ENCODE measurements at places on chromosomes 1 and 21.
A peak's percentile ranks its signal among the peaks of the same experiment; 100 is the strongest.

DNA sequence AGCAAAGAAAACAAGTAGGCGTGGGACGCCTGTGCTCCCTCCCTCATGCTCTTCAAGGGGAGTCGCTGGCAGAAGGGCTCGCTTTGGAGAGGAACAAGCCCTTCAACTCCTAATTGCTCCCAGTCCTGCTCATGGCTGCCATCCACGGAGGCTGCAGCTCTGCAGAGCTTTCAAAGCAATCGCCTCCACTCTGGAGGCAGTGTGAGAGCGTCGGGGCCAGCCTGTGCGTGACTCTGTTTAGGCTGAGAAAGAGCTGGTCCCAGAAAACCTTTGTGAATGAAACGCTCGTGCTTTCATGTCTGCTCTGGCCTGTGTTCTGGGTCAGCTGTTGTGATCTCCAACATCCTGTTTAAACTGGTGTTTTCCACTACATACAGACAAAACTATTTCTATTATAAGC is 23.9 kb upstream of the RUNX1 start:
- peak; percentile 53 for DNase-seq

- DNase-seq, result no peak
These were observed 51.2 kb downstream of the GORAB start for GRCh38 chr1:170583186-170583585.

- peak; percentile 51 for DNase-seq
These were observed 2.0 kb upstream of the FAM131C start for GRCh38 chr1:16075337-16076030.

DNA sequence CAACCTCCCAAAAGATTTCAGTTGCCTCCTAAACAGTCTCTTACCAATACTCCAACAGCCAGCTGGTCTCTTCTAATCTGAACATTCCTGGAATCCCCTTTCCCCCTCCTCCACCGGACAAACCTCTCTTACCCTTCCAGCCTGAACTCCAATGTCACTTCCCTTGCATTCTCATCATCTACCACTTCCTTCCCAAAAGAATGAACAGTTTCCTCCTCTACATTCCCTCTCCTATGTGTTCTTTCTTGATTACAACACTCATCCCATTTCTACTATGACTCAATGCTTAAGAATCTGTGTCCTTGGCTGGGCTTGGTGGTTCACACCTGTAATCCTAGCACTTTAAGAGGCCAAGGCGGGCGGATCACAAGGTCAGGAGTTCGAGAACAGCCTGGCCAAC is 417.1 kb downstream of the SETD4 start:
- DNase-seq, result no peak

DNA sequence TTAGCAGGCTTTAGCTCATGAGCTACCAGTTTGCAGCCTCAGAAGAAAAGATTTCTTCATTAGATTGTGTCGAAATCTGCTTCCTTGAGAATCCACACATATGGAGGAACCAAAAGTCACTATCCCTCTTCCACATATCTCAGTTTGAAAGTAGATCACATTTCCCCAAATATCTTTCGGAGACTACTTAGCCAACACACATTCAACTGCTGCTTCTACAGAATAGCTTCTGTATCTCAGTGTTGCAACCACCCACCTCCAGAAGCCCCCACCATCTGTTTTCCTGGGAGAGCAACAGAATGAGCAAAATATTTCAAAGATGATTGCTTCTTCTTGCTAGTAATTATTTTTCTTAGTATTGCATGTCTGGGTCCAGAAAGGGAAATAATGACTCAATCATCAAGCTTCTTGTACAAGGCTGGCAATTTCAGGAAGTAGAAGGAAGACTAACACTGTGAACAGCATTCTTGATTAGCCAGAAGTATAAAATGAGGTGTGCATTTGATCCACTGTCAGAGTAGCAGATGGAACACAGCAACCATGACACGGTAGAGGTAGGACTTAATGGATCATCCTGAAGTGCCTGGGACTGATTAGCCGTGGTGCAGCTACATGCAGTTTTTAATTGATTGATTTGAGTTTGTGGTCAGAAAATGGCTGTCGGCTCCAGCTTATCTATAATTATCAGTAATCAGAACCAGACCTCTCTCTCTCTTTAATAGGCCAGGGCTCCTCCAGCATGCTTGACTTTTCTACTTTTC is 24.9 kb downstream of the ZC3H11B start:
- DNase-seq, result peak; percentile 34

- DNase-seq, result no peak
These were observed 113.0 kb upstream of the TMPRSS2 start for GRCh38 chr21:41620982-41621381.

DNA sequence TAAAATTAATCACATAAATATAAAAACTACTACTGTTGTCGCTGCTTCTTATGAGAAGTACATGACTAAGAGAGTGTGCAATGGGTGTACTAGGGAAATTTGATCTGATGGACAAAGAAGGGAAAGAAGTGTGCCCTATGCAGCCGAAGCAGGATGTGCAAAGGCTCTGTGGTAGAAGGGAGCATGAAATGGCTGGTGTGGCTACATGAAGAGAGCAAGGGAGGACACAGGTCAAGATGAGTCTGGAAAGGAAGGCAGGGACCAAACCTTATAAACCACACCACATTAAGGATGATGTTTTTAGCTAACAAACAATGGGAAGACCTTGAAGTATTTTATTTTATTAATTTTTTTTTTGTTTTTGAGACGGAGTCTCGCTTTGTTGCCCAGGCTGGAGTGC is 20.0 kb downstream of the MAB21L3 start:
- no peak for DNase-seq

- DNase-seq, result no peak
These were observed 27.8 kb downstream of the SDC3 start for GRCh38 chr1:30880678-30881318.

DNA sequence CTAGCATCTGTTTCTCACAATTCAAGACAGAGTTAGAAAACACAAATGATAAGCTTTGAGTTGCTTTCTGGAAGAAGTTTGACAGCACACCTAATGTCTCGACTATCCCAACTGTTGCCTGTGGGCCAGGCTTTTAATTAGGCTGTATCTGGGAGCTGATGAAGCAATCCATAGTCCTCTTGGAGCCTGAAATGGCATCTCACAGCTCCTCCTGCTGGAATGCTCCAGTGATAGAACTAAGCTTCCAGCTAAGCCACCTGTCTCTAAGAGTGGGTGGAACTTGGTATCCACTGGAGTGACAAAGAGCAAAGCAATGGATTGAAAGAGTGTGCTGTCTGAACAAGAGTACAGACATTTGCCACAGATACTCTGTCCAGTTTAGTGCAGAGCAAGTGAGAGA is 605.3 kb upstream of the NR5A2 start:
- DNase-seq, result peak; percentile 8

DNA sequence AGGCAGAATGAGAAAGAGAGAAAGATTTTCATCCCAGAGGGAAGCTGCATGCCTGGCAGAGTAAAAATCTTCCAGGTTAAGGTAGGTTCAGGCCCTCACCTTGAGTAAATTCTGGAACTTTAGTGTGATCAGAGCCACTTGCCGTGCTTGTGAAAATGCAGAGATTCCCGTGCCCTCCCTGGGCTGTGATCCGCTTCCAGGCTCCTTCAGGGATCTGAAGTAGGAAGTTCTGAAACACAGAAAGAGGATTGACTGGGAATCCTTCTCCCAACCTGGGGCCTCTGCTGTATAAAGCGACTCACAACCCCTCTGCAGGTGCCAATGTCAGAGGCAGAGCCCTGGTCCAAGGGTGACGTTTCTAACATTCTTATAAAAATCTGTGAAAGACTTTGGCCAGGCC is 26.6 kb downstream of the NUAK2 start:
- no peak for DNase-seq

DNA sequence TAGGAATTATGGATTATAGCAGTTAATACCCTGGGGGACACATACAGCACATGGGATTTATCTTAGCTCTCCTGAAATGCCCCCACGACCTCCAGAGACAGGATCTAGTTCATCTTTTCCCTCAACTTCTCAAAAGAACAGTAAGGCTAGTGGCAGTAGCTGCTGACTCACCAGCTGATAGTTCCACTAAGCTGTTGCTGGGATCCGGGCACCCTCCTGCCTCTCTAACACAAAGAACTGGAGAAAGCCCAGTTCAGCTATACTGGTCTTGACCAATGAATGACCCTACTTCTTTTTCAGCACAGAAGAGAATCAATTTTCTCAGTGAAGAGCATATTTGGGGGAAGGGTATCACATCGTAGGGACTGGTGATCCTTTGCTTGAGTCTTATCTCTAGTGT is 84.1 kb downstream of the PGBD5 start:
- DNase-seq, result no peak

GRCh38 chr1:242712248-242712647 is 187.8 kb upstream of the PLD5 start:
- DNase-seq, result no peak

- no peak for DNase-seq
These were observed 6.6 kb upstream of the DDR2 start for GRCh38 chr1:162625679-162626078.

GRCh38 chr21:45223236-45224185 is 64.2 kb downstream of the POFUT2 start:
- DNase-seq, result no peak

- no peak for DNase-seq
These were observed 121.7 kb downstream of the SMYD2 start for GRCh38 chr1:214402613-214403083.

GRCh38 chr1:219374046-219374566 is 200.4 kb downstream of the LYPLAL1 start:
- peak; percentile 21 for DNase-seq

- DNase-seq, result no peak
These were observed 6.6 kb upstream of the PDE9A start for GRCh38 chr21:42646836-42647235.

GRCh38 chr1:47593013-47593568 is 155.2 kb downstream of the FOXD2 start:
- no peak for DNase-seq

- DNase-seq, result no peak
These were observed 54.1 kb upstream of the F3 start for GRCh38 chr1:94595658-94596057.

GRCh38 chr1:187721216-187721615 is 892.5 kb downstream of the PLA2G4A start:
- DNase-seq, result no peak

DNA sequence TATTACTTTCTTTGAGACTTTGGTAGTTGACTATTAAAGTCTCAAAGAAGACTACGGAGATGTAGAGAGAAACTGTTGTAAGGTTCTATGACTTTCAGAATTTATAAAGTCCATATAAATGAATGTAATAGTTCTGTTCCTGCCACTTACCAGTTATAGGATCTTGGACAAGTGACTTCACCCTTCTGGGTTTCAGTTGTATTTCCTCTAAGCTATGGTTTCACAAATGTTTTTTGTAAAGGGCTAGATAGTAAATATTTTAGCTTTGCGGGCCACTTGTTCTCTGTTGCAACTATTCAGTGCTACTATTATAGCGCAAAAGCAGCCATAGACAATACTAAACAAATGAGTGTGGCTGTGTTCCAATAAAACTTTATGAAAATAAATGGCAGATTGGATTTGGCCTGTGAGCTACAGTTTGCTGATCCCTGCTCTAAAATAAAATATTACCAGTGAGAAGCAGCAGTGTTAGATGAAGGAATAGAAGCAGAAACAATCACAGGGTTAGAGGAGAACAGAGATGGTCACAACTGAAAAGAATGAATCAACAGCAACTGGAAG is 14.7 kb downstream of the ZMPSTE24 start:
- no peak for DNase-seq

- no peak for DNase-seq
These were observed 2.2 kb upstream of the HUNK start for GRCh38 chr21:31870472-31871193.

GRCh38 chr1:162632698-162633080 is 425 bp downstream of the DDR2 start:
- no peak for DNase-seq

- DNase-seq, result no peak
These were observed 37.5 kb upstream of the KIF21B start for GRCh38 chr1:201061049-201061448.

- no peak for DNase-seq
These were observed 15.5 kb upstream of the ADAM30 start for GRCh38 chr1:119911775-119912174.

DNA sequence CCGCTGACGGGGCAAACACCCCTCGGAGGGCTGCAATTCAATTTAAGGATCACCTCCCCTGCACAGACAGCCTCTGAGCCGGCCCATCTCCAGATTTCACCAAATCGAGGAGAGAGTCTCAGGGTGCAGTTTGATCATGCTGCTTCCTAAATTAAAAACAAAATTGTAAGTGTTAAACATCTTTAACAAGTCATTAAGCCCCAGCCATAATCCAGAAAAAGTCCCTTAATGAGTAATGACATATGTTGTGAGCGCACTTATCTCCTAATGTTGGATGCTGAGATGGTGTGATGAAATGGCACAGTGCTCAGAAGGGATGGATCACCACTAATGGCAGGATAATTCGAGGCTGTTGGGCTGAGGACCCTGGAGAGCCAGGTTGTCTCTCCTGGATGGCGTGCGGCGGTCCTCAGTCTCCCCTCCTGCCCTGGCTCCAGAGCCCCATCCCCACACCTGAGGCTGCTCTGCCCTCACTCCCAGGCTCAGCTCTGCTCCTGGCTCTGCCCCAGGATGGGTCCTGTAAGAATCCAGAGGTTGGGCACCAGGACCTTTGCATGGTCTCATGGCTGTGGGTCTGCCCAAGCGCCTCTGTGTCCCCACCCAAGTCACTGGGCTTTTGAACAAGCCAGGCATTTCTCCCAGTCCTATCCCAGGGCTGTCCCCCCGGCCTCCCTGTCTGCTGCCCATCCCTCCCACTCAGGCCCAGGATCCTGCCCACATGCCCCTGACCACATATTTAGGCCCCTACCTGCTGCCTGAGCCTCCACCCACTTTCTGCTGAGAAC is 224.4 kb upstream of the POU3F1 start:
- DNase-seq, result no peak

DNA sequence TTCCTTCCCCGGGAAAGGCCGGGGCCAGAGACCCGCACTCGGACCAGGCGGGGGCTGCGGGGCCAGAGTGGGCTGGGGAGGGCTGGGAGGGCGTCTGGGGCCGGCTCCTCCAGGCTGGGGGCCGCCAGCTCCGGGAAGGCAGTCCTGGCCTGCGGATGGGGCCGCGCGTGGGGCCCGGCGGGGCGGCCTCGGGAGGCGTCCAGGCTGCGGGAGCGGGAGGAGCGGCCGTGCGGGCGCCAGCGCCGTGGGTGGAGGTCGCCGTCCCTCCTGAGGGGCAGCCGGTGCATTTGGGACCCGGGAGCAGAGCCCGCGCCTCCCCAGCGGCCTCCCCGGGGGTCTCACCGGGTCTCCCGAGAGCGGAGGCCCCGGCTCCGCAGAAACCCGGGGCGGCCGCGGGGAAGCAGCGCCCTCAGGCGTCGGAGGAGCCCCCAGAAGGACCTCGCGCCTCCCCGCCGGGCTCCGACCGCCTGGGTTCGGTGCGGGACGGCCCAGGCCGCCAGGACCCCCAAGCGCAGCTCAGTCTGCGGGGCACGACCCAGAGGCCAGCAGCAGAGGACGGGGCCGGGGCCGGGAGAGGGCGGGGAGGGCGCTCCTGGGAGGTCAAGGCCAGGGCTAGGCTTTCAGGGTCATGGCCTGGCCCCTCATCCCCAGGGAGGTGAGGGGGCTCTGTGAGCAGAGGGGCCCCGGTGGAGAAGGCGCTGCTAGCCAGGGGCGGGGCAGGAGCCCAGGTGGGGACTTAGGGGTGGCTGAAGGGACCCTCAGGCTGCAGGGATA is 7.2 kb upstream of the SLX9 start:
- DNase-seq, result no peak

Data from AG04450 (cell line).